Activated B cell treated with CpG ODN at 0.5 μM for 24 hours (primary cell): ENCODE measurements at places on chromosomes 16 and 17. TPM values are rescaled to one million over a fixed set of nuclear protein-coding genes. Genes with fewer than 3 reads are reported as not detected.

- peak; percentile 26 for DNase-seq
- H3K4me3 ChIP-seq: peak overlapping the region; percentile 92
- peaks cover 3% of the 10 kb centered on the region for H3K36me3 ChIP-seq
- peak overlapping the region; percentile 96 for H3K27ac ChIP-seq
These were observed 181.1 kb downstream of the SEC14L1 start for GRCh38 chr17:77321649-77322513.

GRCh38 chr17:32319548-32319905 lies 22.4 kb downstream of the C17orf75 start:
- H3K36me3 ChIP-seq: no peaks in the 10 kb centered on the region
- peak overlapping the region; percentile 80 for H3K27ac ChIP-seq
- peak; percentile 85 for DNase-seq
- H3K4me3 ChIP-seq: peak overlapping the region; percentile 84
- H3K4me1 ChIP-seq: peaks cover 31% of the 10 kb centered on the region

The WFIKKN2 gene
- not detected in 2 replicates for total RNA-seq

DNA sequence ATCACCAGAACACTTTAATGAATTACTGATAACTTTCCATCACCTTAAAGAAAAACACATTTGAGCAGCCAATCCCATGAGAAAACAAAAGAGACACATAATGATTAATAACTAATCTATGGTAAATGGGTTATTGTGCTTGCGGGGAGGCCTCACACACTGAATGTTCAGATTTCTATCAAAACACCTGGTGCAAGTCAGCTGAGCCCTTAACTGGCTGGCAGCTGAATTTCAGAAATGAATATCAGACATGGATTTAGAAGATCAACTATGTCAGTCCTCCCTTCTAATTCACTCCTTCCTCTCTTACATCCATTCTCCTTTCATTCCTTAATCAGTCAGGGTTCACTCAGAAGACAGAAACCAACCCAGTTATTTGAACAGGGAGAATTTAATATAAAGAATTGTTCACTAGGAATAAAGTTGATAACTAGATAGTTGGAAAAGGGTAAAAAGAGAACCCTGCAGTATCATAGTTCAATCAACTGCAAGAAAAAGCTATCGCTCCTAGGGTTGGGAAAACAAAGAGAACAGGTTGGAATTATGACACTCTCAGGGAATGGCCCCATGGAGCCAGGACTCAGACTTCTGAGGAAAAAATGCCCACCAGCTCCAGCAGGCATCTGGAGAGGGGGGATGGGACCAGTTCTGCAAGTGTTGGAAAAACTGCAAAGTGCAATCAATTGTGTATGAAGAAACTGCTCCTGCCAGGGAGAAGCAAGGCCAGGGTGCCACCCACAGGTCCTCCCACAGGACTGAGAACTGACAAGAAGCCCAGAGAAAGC lies 577.1 kb upstream of the CDH5 start:
- H3K4me1 ChIP-seq: no peaks in the 10 kb centered on the region
- DNase-seq: no peak
- no peak overlapping the region for H3K4me3 ChIP-seq
- H3K27ac ChIP-seq: no peak overlapping the region

- DNase-seq: peak; percentile 65
- peaks cover 38% of the 10 kb centered on the region for H3K4me1 ChIP-seq
- H3K4me3 ChIP-seq: peak overlapping the region; percentile 94
- peaks cover 27% of the 10 kb centered on the region for H3K36me3 ChIP-seq
- H3K27me3 ChIP-seq: no peaks in the 10 kb centered on the region
- peak overlapping the region; percentile 95 for H3K27ac ChIP-seq
These were observed 973 bp upstream of the UBTF start for GRCh38 chr17:44220213-44221083.
